ENCODE measurements at places on chromosomes 3 and 15.

DNA sequence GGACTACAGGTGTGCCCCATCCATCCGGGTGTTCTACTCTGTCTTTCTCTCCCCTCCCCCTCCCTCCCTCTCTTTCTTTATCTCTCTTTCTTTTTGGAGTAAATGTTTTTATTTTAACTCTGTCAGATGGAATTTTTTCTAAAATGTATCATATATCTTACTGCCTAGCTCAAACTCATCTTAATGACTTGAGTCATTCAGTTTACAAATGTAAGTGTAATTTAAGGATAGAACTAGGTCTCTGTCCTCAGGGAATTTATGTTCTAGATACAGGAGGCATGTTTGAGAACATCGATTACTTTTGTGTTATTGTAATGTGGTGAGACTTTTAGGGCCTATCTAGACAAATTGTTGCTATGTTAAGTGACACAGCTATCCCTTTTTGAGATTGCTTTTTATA lies 3.5 kb downstream of the TBC1D23 start:
- no peak for DNase-seq

- DNase-seq: no peak
Measured at GRCh38 chr3:135314237-135314636, 519.2 kb downstream of the EPHB1 start.

GRCh38 chr3:152833089-152833488 lies 1.8 kb upstream of the P2RY1 start:
- DNase-seq: no peak

DNA sequence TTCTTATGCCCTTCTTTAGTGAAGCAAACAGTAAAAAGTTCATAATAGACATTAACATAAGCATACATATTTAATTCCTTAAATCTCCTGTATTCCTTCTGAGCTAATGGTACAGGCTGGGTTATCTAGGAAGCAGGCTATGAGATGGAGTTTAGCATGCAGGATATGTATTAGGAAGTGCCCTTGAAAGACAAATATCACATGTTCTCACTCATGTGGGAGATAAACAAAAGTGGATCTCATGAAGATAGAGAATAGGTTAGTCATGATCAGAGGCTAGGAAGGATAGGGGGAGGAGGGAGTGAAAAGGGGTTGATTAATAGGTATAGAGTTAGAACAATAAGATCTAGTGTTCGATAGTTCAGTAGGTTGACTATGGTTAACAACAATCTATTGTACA lies 105.4 kb downstream of the CLASP2 start:
- DNase-seq: no peak

DNA sequence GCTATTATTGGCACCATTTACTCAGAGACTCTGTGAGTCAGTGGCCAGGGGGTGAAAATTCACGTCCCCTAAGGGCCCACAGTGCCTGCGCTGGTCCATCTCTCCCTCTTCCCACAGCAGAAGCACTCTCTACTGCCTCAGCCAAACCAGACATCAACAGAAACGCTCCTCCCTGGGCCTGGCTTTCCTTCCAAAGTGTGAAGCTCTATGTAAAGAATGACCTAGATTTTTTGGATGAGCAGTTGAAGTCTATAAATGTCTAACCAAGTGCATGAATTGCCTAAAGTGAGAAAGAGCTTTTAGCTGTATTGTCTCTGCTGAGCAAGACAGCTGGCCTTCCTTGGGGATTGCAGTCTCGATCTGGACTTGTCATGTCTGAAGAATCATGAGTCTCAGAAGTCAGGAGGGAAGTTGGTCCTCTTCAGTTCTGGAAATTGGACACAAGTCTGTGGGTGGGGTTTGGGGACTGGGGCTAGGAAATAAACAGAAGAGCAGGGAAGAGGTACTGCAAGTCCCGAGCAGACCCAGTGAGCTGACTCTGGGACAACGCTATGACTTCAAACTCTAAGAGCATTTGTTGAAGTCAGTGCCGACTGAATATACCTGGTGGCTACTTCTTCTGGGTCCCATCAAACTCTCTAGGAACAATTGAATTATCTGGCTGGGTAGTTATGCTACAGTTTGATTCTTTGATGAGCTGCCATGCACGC lies 29.0 kb downstream of the RASGRP1 start:
- DNase-seq: peak; percentile 88

GRCh38 chr3:82973791-82974190 lies 1212.3 kb upstream of the GBE1 start:
- DNase-seq: no peak

GRCh38 chr15:100107151-100107550 lies 234.6 kb downstream of the ADAMTS17 start:
- DNase-seq: no peak

- DNase-seq: no peak
Measured at GRCh38 chr3:98596087-98596486, 2.7 kb upstream of the CPOX start.

GRCh38 chr3:125573216-125573615 lies 22.1 kb downstream of the OSBPL11 start:
- no peak for DNase-seq

DNA sequence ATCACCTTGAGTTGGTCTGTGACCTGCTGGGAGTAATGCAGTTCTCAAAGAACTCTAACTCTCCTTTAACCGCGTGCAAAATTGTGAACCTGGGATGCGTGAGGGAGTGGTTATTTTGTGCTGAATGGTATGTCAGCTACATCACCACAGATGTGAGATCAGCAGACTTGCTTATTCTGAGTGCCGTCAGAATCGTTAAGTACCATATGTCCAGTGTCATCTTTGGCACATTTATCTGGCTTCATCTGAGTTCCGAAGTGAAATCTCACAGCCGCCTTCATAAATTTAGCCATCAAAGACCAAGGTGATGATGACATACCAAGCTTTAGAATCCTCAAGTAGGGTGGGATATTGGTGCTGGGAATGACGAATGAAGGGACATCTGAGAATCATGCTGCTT lies 347.2 kb upstream of the TPRG1 start:
- DNase-seq: no peak

Measured in EL (cell line).